Skeletal muscle cell (primary cell): ENCODE measurements at places on chromosomes 6 and 20.

- DNase-seq = no peak
Measured at GRCh38 chr20:4150070-4150441, 134.7 kb upstream of the RNF24 start.

DNA sequence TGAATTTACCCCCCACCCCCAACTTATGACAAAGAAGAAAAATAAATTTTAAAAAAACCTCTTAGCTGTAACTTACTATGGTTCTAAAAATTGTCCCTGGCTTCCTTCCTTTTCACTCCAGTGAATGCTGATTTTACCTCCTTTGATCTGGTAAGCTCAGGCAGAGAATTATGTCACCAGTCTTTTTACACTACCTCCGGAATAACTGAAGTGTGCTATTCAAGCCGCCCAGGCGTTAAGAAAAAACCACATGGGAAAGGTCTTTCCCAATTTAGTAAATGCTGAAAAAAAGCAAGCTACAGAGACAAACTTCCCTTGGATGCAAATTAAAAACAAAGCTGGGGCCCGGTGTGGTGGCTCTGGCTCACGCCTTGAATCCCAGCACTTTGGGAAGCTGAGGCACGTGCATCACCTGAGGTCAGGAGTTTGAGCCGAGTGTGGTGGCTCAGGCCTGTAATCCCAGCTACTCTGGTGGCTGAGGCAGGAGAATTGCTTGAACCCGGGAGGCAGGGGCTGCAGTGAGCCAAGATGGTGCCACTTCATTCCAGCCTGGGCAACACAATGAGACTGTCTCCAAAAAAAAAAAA is 12.4 kb downstream of the SNX5 start:
- no peak for DNase-seq

DNA sequence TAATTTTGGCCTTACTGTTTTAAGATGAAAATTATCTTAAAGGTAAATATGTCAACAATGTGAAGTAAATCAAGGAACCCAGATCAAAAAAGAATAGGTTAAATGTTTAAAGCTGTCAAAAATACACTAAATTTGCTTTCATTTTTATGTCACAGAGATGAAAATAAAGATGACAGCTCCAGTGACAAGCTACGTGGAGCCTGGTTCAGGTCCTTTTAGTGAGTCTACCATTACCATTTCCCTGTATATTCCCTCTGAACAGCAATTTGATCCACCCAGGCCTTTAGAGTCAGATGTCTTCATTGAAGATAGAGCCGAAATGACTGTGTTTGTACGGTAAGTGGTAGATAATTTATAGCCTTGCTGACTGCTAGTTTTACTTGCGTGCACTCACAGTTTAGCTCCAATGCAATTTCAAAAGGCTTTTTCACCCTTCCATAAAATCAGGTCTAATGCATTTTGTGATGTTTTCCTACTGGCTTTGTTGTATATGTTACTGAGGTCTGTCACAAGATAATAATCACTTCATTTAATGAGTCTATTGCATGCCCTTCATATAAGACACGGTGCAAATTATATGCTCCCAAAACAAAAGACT is 1.9 kb downstream of the HEBP2 start:
- no peak for DNase-seq

DNA sequence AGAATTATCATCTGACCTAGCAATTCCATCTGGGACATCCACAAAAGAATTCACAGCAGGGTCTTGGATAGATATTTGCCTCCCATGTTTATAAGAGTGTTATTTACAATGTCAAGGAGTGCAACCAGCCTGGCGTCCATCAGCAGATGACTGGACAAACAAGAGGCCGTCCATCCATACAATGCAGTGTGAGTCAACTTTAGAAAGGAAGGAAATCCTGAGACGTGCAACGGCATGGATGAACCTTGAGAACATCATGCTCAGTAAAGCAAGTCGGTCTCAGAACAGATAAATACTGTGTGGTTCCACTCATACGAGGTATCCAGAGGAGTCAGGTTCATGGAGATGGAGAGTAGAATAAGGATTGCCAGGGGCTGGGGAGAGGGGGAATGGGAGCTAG is 46.4 kb downstream of the FOXF2 start:
- DNase-seq = no peak

DNA sequence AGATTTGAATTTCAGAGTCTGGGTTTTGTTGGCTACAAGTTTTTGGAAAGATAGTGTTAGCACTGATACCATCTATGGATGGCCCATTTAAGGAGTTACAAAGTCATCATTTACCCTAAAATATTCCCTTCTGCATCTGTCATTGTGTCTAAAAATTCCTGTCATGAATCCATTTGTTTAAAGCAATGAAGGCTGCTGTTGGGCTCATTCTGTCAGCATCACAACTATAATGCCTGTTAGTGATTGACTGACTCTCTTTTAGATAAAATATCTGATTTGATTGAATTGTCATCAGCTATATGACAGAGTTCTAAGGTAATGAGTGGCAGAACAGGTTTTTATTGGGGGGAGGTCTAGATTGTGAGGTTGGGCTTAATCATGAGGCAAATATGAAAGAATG is 167.6 kb upstream of the IMPG1 start:
- DNase-seq = no peak

DNA sequence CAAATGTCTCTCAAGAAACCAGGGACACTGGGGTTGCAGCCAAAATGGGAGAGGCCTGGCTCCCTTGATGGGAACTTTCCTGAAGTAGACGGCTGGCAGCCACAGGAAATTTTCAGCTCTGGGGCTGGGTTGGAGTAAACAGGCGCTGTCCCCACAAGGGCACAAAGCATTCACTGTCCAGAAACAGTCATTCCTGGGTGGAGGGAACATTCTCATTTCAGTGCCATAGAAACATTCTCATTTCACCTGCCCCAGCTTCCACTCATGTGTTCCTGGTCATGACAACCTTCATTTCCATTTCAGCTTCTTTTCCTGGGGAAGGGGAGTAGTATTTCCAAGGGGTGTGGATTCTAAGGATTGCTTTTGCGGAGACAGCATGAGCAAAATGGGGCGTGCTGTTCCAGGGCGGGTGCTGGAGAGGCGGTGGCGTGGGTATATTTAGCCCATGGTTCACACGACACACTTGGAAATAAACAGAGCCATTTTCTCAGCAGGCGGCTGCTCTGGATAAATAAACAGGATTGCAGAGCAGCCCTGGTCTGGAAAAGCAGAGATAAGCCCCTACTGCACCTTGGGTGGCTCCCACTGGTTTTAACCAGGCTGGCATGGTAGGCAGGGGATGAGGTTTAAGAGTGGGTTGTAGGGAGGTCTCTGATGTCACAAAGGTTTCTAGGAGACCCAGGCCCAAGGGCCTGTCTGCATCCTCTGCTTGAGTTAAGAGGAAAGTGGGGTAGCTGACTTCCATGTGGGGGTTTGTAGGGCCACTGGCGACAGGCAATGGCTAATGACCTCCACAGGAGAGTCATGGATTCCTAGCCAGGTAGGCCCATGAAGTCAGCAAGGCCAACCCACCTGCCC is 32.9 kb downstream of the COX4I2 start:
- DNase-seq = no peak

GRCh38 chr20:60069656-60070055 is 111.4 kb downstream of the CDH26 start:
- no peak for DNase-seq

DNA sequence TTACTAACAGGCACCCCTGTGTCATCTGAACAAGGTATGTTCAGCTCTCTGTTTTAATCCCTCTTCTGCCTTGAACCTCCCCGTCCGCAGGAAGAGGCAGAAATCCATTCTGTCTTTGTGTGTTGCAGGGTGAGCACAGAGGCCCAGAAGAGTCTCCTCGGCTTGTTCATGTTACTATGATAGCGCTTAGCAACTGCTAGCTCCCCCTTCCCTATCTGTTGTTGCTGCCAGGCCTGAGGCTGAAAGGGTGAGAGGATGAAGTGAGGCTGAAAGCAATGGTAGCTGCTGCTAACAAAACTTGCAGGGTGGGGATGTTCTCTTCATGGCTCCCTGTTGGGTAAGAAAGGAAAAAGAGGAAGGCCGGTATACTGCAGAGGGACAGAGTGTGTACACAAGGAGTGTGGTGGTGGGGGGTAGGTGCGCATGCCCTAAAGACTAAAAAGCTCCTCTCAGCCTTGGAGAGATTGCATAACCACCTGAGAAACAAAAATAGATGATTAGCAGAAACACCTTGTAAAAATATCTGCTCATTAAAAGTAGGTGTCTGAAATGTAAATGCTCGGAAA is 55.2 kb upstream of the CITED2 start:
- no peak for DNase-seq

DNA sequence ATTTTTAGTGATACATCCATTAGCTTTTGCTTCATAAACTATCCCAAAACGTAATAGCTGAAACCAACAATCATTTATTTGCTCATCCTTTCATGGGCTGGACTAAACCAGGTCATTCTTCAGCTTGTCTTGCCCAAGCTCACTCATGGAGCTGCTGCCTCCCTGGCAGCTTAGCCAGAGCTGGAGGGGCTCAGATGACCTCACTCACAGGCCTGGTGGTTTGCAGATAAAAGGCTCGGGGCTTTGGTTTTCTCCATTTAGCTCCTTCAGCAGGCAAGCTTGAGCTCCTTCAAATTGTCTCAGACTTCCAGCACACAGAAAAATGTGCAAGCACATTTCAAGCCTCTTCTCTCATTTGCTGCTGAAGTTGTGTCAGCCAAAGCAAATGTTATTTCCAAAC is 139.1 kb downstream of the BTBD3 start:
- no peak for DNase-seq

DNA sequence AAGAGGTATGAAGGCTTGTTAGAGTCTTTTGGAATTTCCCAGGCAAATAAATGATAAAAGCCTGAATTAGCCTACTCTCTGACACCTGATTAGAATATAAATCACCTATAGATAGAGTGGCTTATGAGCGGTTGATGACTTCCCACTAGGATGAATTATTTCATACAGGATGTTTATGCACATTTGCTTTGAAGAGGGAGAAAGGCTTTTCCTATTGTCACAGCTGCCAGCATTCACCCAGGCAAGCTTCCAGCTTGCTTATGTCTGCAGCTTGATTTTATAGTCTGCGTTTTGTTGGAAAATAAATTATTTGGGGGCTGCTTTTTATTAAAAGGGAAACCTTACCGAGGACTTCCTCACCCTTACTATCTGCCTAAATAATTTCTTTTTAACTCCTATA is 51.3 kb upstream of the EIF2S2 start:
- no peak for DNase-seq

- DNase-seq = no peak
Measured at GRCh38 chr6:79455446-79455845, 81.8 kb downstream of the LCA5 start.

GRCh38 chr6:138963119-138963518 is 24.9 kb downstream of the REPS1 start:
- DNase-seq = no peak

GRCh38 chr6:12875051-12875450 is 158.5 kb downstream of the PHACTR1 start:
- DNase-seq = peak; percentile 37

DNA sequence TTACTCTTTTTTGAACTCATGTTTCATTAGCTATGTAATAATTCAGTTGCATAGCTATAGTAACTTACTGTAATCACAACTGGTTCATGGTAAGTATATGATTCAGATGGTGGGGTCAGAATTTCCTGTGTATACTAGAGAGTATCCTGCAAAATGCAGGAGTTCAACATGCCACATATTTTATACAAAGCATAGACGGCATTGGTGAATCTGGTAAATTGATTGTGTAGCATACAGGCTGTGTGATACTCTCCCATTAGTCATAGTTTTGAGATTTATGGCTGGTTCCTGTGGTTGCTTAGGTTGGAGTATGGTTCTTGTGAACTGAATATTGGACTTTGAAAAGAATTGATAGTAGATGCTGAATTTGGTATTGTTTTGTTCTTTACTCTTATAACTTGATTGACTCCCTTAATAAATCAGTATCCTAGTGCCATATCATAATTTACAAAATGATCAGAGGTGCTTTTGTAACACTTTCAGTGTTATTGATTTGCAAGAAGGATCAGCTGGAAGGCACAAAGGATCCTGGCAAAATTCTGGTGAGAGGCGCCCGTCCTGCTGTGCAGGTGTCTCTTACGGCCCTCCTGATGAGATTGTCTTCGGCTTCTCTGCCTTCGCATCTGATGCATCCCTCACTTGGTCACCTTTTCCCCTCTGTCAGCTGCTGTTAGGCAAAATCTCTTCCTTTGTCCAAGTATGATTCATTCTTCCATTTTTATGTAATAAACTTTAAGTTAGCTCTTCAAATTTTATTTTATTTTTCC is 22.6 kb downstream of the SNX9 start:
- DNase-seq = no peak

- peak; percentile 60 for DNase-seq
Measured at GRCh38 chr20:51446656-51447055, 95.9 kb downstream of the NFATC2 start.

- DNase-seq = no peak
Measured at GRCh38 chr6:14417377-14417776, 299.8 kb downstream of the CD83 start.

GRCh38 chr6:56690519-56691285 is 48.0 kb upstream of the DST start:
- DNase-seq = no peak

DNA sequence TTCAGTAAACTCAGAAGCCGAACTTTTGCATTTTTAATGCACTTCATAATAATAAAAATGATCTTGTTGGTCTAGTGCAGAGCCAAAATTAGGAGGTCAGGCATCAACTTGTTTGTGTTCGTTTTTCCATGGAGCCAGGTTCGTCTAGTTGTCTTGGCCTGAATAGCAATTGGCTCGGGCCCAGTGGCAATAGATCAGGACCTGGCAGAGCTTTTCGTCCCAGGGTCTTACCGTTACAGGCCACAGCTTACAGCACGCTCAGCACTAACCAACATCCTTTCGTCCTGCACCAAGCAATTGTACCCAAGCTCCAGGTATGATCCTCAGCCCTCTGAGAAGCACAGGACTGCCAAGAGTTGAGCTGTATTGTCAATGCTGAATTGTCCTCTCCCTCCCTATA is 240.5 kb upstream of the PLN start:
- DNase-seq = no peak

DNA sequence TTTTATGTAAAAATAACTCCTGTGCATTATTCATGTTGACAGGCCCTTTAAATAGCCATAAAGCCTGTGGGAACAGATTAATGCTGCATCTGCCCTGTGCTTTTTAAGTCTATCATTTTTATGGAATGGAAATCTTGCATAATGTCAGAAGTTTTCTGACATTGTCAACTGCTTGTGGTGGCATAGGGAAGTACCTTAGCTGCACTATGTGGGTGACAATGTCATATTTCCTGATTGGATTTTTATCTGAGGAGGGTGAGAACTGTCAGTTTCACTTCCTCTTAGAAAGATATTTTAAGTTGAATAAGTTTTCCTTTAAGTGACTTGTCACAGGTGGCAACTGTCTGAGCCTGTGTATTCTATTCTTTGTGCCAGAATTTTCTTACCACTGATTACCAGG is 267.9 kb downstream of the PLCB1 start:
- no peak for DNase-seq

- DNase-seq = no peak
Measured at GRCh38 chr6:159152041-159152440, 17.2 kb upstream of the FNDC1 start.

- DNase-seq = no peak
Measured at GRCh38 chr20:36113566-36114250, 40.8 kb upstream of the EPB41L1 start.

GRCh38 chr6:37612475-37612874 is 85.2 kb downstream of the MDGA1 start:
- DNase-seq = no peak
